ENCODE measurements at places on chromosomes 3 and 15.

DNA sequence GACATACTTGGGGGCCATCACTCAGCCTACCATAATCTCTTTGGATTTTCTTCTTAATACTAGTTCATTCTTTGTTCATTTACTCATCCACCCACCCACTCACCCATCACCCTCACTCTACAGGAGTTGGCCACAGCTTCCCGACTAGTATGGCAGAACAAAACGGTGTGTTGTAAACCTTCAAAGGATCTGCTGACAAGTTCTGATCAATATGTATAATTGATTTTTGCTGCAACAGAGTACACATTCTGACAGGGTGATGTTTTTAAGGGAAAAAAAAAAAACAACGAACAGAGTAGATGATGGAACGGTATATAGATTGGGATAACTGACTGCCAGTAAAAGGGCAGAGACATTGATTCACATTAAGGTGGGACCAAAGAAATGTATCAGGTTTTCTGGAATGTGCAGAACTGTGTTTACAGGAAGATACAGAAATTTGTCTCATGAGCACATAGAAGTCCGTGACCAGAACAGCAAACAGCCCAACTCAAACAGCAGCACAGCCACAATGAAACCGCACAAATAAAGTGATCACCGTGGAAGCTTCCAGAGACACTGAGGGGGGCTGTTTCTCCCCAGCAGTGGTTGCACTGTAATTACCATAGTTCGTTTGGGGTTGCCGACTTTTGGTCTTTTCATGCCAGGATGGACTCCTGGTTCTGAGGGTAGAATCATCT is 931.9 kb downstream of the FHIT start:
- DNase-seq: no peak

DNA sequence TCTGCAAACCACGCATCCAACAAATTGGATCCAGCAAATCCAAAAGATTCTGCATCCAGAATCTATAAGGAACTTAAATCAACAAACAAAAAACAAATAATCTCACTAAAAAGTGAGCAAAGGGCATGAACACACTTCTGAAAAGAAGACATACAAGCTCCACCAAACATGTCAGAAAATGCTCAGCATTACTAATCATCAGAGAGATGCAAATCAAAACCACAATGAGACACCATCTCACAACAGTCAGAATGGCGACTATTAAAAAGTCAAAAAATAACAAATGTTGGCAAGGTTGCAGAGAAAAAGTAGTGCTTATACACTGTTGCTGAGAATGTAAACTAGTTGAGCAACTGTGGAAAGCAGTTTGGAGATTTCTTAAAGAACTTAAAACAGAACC is 21.6 kb upstream of the SLC25A36 start:
- no peak for DNase-seq

DNA sequence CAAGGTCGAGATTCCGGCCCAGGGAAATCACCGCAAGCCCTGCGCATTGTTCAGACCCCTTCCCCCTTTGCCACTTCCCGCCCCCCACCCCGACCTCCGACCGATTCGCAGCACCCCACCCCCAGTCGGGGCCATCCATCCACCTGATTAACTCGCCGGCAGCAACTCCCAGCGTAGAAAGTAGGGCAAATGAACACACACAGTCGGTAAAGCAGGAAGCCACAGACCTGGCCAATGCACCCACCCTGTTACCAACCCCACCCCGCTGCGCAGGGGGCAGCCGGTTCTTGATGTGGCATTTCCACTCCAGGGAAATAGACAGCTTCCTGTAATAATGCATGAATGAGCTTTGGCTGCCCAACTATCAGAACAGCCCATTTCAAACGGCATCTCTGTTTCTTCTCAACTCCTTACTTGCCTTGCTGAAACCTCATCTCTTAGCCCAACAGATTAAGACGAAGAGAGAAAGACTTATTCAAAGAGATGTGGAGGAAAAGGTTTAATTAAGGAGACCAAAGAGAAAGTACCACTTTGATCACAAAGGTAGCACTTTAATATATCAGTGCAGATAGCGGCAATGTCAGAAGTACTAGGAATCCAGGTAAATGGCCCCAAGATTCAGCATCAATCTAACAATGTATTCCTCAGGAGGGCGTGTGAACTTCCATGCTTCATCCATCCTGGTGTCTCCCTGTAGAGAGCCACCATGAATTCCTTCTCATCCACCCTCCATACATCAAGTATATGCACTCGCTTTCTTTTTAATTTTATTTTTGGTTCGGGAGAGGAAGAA is 1.9 kb downstream of the TNIK start:
- DNase-seq: no peak

- DNase-seq: peak; percentile 56
Observed at GRCh38 chr3:120364821-120365220, 15.7 kb upstream of the LRRC58 start.

DNA sequence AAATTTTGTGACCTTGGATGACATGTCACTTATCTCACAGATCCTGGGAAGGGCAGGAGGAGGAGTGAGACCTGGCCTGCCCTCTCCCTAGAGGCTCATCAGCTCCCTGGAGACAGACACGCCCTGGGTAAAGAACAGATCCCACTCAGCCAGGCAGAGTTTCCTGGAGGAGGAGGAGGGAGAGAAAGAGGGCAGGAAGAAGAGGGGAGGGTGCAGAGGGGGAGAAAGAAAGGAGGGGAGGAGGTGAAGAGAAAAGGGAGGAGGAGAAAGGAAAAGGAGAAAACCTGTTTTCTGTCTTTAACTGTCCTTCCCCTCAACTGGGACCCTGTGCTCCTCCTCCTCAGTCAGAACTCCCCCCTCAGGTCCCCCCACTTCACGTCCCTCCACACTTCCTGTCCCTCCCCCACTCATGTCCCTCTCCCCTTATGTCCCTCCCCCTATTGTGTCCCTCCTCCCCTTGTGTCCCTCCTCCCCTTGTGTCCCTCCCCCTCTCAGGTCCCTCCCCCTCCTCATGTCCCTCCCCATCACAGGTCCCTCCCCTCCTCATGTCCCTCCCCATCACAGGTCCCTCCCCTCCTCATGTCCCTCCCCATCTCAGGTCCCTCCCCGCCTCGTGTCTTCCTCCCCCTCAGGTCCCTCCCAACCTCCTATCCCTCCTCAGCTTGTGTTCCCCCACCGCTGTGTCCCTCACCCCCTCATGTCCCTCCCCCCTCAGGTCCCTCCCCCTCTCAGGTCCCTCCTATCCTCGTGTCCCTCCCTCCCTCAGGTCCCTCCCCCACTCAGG is 52.3 kb upstream of the CGNL1 start:
- DNase-seq: no peak

DNA sequence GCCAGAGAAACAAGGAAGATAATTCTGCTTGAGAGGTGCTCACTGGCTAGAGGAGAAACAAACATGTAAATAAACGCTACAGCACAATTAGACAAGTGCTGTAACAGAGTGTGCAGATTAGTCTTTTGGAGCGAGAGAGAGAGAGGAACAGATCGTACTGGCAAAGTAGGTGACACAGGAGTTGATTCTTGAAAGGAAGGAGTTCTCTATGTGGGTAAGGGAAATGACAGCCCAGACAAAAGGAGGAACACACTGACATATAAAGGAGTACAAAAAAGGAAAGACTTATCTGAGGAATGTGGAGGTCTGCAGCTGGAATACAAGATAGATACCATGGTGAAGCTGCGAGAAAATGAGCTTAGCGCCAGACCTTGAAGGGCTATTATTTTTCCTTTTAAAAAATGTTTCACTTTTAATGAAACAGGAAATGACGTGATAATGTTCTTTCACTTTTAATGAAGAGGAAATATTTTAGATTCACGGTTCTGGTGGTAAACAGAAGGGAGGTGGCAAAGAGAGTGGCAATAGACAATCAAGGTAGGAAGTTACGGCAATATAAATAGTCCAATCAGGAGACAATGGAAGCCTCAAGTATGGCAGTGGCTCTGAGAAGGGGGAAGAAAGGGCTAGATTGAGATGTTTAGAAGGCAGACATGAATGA is 202.9 kb downstream of the VPS13C start:
- DNase-seq: no peak

DNA sequence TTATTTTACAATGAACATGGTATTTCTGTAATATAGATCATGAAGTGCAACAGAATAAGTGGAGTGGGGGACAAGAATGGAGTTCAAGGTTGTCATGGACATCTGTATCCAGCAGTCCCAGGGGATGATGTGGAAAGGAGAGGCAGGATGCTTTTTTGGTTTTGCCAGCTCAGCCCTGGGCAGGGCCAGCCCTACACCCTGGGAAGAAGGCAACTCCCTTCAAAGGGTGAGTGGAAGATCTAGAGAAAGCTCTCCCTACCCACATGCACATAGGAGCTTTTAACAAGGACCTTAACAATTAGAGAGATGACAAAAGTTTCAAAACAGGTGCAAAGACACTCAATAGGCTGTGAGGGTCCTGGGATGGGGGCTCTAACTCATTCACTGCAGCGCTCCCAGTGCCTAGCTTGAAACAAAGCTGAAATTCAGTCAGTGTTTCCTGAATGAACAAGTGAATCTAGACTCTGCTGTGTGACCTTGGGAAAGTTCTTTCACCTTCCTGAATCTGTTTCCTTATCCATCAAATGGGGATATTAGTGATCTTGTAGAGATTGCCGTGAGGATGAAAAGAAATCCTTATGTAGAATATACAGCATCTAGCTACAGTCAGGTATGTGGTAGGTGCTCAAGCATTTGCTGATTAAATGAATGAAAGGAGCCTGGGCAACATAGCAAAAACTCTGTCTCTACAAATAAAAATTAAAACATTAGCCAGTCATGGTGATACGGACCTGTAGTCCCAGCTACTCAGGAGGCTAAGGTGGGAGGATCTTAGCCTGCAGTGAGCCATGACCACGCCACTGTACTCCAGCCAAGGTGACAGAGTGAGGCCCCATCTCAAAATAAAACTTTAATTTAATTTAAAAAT is 14.3 kb downstream of the BHLHE40 start:
- no peak for DNase-seq

DNA sequence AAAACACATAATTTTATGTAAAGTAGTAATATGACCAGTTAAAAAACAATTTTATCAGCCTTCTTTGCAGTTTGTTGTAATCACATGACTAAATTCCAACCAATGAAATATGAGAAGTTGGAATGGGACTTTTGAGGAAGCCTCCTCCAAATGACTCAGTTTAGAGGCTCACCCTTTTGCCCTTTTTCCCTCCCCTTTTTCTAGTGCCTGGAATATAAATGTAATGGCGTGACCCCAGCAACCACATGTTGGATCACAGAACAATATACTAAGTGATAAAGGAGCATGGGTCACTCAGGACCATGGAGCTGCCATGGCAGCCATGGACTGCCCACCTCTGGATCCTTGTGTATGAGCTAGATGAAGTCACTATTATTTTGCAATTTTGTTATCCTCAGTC is 48.8 kb upstream of the HEG1 start:
- DNase-seq: no peak

GRCh38 chr3:170631755-170632488 is 46.0 kb upstream of the SLC7A14 start:
- no peak for DNase-seq

- DNase-seq: no peak
Observed at GRCh38 chr15:69758291-69758771, 305.7 kb downstream of the RPLP1 start.

GRCh38 chr15:75902129-75902557 is 1.5 kb upstream of the FBXO22 start:
- no peak for DNase-seq

DNA sequence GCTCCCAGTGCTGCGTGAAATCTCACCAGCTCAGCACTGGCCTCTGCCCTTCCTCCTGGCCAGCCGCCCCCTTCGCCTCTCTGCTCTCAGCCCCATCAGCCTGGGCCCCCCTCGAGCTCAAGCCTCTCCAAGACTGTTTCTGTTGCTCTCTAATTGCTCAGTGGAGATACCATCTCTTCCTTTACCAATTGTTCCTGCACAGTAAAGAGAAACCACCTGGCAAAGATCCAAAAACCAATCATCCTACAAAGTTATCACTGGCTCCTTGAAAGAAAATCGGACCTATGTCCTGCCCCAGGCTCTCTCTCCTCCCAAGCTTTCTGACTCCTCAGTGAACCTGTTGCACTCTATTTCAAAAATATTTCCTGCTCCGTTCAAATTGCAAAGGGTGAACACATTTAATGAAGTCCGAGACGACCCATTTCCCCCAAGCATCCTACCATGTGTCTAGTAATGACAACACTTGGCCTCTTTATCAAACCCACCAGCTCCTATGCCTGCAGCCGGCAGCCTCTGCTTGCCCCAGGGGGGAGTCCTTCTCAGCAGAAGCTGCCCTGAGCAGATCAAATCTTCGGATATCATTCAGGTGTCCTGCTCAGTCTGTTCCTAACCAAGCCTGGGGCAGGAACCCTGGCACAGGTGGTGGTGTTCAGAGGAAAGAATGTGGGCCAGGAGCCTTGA is 53.7 kb upstream of the FAM174B start:
- no peak for DNase-seq

- no peak for DNase-seq
Observed at GRCh38 chr15:39797407-39797806, 14.8 kb upstream of the FSIP1 start.

DNA sequence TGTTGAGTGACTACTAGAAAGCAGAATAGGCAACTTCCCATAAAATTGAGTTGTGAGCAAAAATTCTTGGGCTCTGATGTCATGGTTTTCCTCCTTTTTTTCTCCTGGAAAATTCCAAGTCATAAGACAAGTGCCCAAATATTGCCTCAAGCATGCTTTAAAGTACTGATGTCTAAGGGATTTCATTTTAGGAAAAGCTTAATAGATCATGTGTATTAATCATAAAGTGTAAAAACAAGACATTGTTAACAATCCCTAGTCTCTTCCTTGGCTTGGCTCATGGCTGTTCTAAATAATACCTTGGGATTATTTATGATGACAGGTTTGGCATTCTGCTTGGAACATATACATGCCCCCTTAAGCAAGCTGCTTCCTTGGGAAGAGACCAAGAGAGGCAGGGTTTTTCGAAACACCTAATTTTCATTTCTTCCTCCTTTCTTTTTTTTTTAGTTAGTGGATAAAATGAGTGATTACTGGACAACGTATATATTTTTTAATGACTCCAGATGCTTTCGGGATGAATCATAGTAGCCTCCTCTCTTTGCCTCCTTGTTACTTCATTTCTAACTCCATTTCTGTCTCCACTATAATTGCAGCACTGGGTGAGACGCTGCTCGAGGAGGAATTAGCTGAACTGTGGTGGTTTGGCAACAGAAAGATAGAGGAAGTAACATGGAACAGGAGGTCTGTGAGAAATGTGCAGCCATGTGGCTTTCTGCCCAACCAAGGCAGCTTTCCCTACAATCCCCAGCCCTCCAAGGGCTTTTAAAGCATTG is 104.9 kb downstream of the TPRG1 start:
- DNase-seq: peak; percentile 78

- DNase-seq: no peak
Observed at GRCh38 chr3:5707794-5708193, 520.3 kb downstream of the EDEM1 start.

DNA sequence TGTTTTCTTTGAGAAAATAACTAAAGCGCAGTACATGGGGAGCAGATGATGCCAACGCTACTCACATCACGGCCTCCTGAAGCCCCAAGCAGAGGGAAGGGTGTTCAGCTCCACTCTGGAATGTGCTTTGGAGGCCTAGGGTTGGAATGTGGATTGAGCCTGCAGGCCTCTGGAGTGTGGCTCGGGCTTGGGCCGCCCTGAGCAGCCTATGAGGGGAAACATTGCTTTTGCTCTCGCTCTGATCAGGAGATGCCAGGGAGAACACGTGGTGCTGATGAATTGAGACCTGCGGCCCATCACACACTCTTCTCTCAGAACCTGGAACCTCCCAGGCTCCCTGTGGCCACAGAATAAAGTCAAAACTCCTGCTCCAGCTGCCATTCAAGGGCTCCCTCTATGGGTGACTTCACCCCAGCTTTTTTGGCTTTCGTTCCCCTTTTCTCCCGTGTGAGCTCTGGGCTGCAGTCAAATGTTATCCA is 23.3 kb downstream of the CCDC13 start:
- peak; percentile 71 for DNase-seq

- no peak for DNase-seq
Observed at GRCh38 chr15:40978562-40978961, 25.3 kb downstream of the CHAC1 start.

GRCh38 chr3:33915796-33916546 is 117.5 kb downstream of the PDCD6IP start:
- peak; percentile 60 for DNase-seq
